ENCODE measurements at places on chromosomes 7 and 10.

DNA sequence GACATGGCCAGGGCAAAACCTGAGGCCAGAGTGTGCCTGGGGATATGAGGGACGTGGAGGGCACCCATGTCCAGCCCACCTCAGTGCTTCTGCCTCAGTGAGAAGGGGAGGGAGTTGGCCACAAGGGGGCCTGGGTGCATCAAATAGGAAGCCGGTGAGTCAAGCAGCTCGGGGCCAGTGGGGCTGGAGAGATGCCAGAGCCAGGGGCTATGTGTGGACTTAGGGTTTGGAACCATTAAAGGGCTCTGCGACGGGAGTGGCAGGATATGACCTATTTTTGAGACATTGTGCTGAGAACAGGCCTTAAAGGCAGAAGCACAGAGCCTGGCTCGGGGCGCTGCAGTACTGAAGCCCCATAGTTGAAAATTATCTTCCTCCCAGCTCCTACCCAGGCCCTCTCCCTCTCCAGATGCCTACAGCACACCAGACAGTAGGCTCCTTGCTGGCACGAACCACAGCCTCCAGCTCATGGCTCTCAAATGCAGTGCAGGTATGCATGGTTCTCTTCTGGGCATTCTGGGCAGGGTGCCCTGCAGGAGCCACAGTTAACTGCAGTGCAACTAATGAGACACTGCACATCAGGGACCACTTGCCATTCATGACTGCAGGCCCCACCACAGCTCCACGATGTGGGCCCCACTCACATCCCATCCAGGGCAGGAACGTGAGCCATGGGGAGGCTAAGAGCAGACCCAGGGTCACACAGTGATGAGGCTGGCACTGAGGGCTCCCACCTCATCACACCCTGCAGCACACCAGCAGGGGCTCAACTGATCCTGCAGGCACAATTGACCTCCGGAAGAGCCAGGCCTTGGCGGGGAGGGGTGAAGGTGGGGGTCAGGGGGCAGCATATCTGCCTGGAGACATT, 7.2 kb upstream of the PGAM2 start:
- DNase-seq: peak; percentile 35

DNA sequence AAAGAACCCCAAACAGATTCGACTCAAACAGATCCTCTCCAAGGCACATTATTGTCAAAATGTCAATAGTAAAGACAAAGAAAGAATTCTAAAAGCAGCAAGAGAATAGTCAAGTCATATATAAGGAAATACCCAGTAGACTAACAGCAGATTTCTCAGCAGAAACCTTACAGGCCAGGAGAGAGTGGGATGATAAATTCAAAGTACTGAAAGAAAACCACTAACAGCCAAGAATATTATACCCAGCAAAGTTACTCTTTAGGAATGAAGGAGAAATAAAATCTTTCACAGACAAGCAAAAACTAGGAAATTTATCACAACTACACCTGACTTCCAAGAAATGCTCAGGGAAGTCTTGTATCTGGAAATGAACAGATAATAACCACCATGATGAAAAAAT, 38.2 kb downstream of the ANXA8 start:
- no peak for DNase-seq

GRCh38 chr7:16078076-16078952, 343.0 kb downstream of the CRPPA start:
- DNase-seq: no peak

DNA sequence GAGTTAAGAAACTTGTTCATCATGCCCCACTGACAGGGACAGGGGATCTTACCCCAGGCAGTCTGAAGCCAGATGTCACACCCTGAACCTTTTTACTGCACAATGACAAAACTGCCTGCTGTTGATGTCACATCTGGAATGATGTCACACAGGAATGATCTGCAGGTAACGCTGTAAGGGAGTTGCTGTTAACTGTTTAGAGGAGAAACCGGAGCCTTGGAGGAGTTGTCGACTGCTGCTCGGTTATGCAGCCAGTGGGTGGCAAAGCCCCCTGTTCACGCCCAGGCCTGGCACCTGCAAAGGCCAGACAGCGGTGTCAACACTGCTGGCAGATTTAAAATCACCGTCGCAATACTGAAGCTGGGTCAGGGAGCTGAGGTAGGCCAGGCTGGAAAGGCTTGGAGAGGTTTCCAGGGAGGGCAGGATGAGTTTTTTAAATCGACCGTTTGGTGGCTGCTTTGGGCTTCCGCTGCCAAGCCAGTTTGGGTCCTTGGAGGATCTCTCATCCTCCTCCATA, 10.0 kb upstream of the SLIT1 start:
- no peak for DNase-seq

GRCh38 chr7:18086165-18087025, 58.7 kb upstream of the PRPS1L1 start:
- DNase-seq: peak; percentile 31

DNA sequence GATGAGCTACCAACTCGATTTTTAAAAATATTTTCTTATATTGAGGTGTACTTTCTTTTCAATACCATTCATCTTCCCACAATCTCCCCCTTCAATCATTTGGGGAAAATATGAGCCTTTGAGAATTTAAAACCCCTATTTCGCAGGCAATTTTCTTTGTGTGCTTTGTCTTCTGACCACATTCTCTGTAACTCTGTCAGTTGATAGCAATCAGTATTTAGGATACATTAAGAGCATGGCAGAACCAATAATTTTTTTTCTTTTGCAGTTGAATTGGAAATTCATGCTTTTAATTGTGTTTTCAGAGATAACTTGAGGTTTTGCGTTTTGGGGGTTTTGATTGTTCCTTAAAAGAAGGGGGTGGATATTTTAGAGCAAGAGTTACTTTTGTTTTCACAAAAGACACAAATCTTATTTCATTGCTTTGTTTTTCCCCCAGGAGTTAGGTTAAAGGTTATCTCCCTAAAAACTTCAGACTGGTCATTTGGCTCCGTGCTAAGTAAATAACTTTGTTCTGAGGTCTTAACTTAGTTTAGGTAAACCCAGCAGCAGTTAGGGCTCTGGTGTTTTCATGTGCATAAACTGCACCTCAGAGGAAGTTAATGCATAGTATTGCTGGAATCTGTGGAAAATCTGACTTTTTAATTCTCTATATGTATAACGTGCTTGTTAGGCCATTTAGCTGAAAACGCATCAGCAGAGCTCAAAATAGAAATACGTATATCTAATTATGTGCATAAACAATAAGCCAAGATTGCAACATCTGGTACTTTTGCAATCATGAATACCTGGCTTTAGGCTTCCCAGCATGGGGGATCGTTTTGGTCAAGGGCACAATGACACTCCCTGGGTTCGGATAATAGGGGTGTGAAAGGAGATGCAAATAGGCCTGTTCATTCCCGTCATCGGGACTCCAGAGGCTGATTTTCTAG, 676.4 kb upstream of the ANKRD30A start:
- no peak for DNase-seq

- no peak for DNase-seq
Measured at GRCh38 chr10:45602082-45602730, 70.4 kb downstream of the ZFAND4 start.

GRCh38 chr10:71040846-71041605, 152.7 kb upstream of the PCBD1 start:
- no peak for DNase-seq

- no peak for DNase-seq
Measured at GRCh38 chr7:106480161-106480579, 180.8 kb downstream of the CCDC71L start.

DNA sequence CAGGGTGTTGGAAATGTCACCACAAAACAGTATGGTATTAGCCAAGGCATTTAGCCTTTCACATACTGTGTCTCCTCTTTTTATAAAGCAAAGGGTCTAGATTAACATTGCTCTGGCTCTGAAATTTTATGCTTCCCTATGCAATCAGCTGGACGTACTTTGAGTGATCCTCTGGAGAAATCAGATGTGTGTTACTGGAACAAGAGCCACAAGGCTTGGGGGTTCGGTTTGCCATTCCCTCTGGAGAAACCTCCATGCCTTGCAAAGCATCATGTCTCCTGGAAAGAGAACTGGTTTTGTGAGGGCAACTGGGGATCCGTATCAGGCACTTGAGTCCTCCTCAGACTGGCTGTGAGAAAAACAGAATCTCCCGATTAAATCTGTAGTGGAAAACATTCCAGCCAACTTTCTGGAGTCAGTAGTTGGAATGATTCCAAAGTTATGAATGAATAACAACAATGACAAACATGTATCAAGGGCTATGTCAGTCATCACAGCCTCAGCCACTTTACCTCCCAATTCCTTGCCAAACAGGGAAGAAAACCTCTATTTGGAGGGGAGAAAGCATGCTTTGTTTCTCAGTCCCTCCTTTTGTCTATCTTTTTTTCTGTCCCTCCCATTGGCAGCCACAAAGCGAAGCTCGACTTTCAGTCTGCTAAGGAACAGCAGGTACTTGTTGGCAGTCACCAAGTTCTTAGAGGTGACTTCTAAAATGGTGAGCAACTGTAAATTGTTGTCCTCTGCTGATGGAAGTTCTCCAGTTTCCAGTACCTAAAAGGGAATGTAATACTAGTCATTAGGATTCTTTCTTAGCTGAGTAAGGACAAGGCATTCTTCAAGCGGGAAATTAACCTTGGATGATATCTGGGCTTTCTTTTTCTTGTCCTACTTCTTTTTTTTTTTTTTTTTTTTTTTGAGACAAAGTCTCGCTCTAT, 864.8 kb upstream of the AUTS2 start:
- no peak for DNase-seq

DNA sequence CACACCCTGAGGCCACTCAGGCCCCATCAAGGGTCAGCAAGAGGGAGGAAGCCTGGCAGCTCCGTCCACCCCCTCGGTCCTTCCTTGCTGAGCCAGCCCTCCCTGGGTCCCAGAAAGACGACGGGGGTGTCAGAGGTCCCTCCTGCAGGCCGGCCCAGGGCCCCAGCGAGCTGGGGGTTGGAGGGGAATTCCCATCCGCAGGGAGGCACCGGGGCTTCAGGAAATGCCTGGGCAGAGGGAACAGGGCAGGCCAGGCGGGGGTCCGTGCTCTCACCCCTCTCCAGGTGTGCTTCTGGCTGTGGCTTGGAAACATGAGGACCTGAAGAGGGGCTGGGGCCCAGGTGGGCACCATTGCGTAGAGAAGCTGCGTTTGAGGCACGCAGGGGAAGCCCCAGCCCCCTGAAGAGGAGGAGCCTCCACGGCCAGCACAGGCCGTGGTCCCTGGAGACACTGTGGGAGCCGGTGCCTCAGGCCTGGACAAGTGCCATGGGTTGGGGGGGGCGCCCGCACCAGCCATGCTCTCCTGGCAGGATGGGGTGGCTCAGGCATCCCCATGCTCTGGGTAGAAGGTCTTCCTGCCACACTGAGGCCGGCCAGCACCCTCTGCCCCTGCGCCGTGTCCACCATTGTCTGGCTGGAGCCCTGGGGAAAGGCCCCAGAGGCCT, 66.7 kb downstream of the PDGFA start:
- DNase-seq: no peak

DNA sequence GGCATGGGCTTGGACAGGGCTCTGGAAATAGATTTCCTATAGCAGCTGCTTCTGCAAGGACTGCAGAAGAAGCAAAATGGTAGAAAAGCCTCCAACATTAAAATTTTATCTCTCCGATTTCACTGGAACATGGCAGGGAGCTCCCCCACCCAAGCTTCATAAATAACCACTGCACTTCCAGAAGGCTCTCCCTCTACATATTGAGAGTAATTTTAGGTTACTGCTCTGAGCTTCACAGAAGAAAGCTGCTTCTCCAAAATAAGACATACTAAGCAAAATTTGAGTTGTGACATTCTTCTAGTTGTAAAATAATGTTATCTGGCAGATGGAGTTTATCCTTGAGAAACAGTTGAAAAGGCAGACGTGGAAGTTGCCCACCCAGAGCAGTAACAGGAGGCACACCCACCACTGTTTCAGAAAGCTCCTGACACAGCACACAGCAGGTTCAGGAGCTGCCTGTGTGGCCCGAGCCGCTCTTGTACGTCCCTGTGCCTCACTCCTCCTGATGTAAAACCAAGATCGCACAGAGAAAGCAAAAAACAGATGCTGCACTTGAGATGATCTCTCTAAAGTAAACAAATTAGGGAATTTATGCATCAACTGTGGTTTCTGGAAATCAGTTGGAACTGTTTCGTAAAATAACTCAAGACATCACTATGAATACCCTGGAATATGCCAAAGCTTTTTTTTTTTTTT, 621.0 kb downstream of the PARD3 start:
- no peak for DNase-seq

DNA sequence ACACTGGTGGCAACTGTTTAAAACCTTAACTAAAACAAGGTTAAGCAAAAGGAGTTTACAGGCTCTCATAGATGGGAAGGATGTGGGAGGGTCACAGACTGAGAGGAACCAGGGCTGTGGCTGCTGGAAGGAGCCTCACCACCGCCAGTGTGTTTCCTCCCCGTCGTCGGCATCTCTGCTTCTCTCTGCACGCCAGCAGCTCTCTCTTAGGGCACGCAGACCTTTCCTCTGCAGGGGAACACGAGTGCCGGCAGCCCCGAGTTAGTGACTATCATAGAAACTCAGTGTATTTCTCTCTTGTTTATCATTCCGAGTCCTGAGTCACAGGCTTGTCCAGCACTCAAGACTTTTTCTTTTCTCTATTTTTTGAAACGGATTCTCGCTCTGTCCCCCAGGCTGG, 8.1 kb upstream of the SH2D4B start:
- no peak for DNase-seq

DNA sequence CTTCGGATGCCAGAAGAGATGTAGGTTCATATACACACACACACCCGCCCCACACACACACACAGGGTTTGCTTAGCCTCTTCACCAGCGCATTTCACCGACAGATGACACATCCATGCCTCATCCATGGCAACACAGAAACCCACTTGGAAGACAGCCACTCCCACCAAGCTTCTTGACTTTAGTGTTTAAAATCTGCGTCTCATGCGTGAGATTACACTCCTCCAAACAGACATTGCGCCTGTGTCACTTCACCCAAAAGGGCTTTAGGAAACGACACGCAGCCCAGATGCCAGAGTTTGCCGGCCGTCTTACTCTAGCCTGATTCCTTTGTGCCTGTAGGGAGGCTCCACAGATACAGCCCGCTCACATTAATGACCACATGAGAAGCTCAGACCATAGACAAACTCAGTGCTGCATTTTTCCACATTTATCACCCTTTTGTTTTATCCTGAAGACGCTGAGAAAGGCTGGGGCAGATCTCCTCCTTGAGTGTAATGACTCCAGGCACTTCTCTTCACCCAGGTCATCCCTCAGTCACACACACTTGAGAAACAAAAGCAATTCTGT, 73.8 kb downstream of the DIP2C start:
- DNase-seq: no peak

GRCh38 chr7:47308808-47309207, 273.1 kb downstream of the TNS3 start:
- no peak for DNase-seq

Data from nucleus accumbens (tissue), 56 donors.